Sigmoid colon (tissue), 7 donors: ENCODE measurements at places on chromosomes 1 and 21. TPM values are rescaled to one million over a fixed set of nuclear protein-coding genes. Genes with fewer than 3 reads are reported as not detected.

Gene SYT6
- total RNA-seq: not detected

Gene C1orf87
- total RNA-seq: not detected

Gene TTC34
- total RNA-seq: 0.83 TPM

Gene COL8A2
- total RNA-seq: 4.8 TPM

Gene FAM72C
- not detected for total RNA-seq

Gene PTAFR
- total RNA-seq: 4.1 TPM

Gene NBPF20
- total RNA-seq: 2.2 TPM

Gene XCL2
- total RNA-seq: not detected

Gene CIART
- 11.4 TPM for total RNA-seq

Gene DCDC2B
- total RNA-seq: not detected

Gene PCP4L1
- 3.1 TPM for total RNA-seq

Gene SHE
- total RNA-seq: 7.5 TPM

Gene APH1A
- 59.2 TPM for total RNA-seq

Gene VHLL
- not detected for total RNA-seq

Gene FOXO6
- total RNA-seq: 0.49 TPM

GRCh38 chr1:7284839-7285435 lies 486.2 kb upstream of the VAMP3 start:
- DNase-seq: no peak

GRCh38 chr1:23533246-23534023 lies 2.4 kb upstream of the E2F2 start:
- DNase-seq: no peak

DNA sequence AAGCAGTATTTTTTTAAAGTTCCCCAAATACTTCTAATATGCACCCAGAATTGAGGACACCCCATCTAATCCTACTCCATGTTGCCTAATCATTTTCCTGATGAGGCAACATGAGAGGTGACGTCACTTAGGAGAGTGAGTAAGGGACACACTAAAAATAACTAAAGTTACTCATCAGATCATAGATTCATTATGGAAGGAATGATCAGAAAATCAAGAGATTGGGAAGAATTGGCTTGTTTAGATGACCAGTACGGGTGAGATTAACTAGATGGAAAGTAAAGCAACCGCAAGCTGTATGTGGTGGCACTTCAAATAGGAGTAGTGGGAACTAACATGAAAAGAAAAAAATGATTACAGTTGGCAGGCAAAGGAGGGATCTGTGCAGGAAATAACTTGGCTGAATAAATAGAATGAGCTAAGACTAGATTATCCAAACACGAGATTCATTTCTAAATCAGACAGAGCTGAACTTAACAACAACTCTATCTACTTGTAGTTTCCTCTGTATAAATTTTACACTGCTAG lies 61.4 kb upstream of the CXADR start:
- DNase-seq: no peak

- no peak for DNase-seq
These were observed 38.4 kb downstream of the FYB2 start for GRCh38 chr1:56780826-56781225.

- DNase-seq: no peak
These were observed 184.2 kb upstream of the USP24 start for GRCh38 chr1:55399346-55399745.

- no peak for DNase-seq
These were observed at the start of gene LRRC7 for GRCh38 chr1:69567652-69568420. LRRC7 (plus strand) TSS chr1:69567922; CDS start chr1:69568640, 718 bp downstream.

GRCh38 chr1:230195199-230195598 lies 128.2 kb downstream of the GALNT2 start:
- DNase-seq: no peak

GRCh38 chr1:66343569-66344325 lies 190.2 kb upstream of the SGIP1 start:
- no peak for DNase-seq

GRCh38 chr1:97089173-97089572 lies 367.6 kb downstream of the PTBP2 start:
- no peak for DNase-seq

- no peak for DNase-seq
These were observed 291.0 kb downstream of the PRDM2 start for GRCh38 chr1:13990939-13991338.

DNA sequence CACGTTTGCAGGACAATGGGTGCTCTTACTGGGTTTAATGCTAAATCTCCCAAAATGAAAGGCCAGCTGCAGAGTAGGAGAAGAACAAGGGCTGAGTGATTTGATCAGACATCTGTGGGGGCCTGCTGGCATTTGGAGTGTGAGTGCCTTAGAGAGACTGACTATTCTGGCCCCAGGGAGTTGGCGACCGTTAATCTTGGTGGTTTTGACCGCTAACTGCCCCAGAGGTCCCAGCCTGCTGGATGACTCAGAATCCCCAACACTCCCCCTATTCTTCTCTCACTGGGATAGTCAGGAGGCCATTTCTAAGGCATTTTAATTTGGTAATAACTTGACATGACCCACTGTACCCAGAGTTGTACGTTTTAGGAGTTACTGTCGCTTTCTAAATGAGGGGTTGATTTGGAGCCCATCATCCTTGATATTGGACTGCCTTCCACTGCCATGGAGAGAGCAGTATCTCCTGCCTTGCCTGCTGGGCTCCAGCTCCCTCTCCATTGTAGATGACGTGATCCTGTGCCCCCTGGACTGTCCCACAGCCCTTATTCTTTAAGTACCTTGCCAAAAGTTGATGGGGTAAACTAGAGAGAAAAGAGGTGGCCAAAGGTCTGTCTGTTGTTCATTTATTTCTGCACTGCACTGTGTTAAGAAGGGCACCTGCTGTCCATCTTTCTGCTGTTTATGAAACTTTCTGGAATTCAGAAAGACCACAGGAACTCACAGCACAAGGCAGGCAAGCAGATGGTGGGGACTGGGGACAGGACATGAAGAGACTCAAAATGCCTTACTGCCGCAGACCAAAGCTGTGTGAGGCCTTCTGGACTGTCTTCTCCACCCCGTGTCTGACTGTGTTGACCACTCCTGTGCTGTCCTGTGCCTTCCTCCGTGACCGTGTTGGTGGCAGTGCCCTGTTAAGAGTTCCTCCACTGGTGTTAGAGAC lies 98.2 kb upstream of the ARTN start:
- DNase-seq: no peak

DNA sequence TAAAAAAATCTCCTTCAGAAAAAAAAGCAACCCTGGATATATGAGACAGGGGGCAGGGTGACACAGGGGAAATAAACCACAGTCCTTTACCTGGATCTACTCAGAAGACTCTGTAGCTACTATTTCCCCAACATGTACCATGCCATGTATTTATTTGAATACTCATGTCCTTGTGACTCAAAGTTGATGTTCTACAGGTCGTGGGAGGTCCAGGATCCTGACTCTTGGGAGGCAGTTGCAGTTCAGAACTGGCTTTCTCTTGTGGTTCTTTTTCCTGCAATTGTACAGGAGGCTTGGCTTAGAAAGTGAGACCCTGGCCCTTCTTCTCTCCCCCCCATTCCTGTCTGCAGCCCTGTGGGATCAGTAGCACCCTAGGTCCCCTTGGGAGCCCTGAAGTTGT lies 5.8 kb upstream of the IL24 start:
- DNase-seq: no peak

- DNase-seq: no peak
These were observed 6.5 kb upstream of the NPL start for GRCh38 chr1:182783068-182783467.

DNA sequence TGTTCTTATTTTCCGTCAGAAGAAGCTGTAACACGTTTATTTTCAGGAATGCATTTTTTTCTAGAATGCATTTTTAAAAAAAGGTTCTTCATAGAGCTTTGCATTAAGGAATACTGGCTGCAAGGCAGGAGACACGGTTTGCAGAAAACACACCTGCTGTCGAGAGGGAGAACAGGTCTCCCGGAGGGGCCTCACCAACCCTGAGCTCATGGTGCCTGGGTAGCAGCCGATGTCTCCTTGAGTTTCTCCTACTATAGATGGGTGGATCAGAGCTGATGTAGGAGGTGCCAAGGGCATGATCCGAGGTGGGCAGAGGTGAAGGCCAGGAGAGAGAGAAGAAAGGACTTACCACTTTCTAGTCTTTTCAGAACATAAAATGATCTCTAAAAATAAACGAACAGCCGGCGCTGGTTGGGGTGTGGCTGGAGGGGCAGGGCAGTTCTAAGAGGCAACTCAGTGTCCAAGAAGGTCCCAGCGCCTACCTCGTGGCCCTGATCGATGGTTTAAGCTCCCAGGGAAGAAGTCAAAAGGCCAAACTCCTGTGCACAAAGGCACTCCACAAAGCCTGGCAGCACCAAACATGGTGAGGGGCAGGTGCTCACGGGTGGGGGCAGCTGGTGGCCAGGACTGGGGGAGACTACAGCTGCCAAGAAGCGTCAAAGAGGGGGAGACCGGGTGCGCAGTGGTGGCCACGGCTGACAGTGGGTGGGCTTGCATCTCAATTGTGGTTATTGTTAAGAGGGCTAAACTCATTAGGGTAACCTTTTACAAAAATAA lies 12.2 kb downstream of the MORN1 start:
- peak; percentile 36 for DNase-seq

DNA sequence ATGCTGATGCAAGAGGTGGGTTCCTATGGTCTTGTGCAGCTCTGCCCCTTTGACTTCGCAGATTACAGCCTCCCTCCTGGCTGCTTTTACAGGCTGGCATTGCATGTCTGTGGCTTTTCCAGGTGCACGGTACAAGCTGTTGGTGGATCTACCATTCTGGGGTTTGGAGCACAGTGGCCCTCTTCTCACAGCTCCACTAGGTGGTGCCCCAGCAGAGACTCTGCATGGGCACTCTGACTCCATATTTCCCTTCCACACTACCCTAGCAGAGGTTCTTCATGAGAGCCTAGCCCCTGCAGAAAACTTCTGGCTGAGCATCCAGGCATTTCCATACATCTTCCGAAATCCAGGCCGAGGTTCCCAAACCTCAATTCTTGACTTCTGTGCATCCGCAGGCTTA lies 989.0 kb downstream of the PLA2G4A start:
- no peak for DNase-seq

DNA sequence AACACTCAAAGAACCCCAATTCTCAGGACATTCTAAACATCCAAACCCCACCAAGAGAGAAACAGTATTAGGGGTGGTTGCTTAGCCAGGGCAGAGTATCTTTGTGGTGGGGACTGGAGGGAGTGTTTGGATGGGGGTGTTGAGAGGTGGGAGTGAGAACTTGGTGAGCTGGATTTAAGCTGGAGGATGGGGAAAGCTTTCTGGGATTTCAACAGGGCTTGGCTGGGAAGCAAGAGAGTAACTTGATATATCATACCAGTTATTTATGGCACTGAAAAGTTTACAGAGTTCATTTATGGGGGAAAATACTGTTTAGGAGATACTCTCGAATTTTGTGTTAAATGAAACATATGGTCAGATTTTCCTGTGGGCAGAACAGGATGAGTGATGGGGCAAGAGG lies 6.8 kb upstream of the CNIH3 start:
- no peak for DNase-seq

DNA sequence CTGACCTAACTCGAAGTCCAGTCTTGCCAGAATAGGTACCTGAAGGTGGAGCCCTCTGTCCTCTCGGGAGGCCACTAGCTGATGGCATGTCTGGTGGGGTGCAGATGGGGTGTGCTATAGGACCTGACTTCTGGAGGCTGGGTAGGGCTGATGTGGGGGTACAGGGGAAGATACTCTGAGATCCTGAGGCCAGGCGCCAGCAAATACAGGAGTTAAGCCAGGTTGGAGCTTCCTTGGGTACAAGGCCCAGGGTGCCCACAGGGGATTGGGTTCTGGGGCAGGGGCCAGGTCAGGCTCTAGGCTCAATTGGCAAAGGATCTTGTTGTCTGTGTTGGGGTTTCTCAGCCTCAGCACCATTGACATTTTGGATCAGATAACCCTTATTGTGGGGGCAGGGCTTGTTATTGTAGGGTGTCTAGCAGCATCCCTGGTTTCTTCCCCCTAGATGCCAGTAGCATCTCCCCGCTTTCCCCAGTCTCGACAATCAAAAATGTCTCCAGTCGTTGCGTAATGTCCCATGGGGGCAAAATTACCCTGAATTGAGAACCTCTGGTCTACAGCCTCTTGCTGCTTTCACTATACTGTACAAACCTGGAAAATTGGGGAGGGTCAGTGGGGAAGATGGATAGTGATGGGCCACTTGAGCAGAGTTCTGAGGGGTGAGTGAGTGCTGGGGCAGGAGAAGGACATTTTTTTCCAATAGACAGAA lies 9.2 kb downstream of the PTPRF start:
- DNase-seq: no peak

GRCh38 chr1:91549041-91549735 lies 48.5 kb downstream of the CDC7 start:
- no peak for DNase-seq

DNA sequence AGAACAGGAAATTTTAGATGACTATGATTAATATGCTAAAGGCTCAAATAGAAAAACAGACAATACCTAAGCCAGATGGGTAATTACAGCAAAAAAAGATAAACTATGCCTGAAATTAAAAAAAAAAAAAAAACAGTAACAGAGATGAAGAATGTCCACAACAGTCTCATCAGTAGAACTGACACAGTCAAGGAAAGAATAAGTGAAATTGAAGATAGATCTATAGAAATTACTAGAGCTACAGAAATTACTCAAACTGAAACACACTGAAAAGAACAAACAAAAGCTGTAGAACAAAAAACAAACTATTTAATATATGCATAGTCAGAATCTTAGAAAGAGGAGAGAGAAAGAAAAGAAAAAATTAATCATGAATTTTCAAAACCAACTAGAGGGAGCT lies 112.8 kb downstream of the FAF1 start:
- DNase-seq: no peak

DNA sequence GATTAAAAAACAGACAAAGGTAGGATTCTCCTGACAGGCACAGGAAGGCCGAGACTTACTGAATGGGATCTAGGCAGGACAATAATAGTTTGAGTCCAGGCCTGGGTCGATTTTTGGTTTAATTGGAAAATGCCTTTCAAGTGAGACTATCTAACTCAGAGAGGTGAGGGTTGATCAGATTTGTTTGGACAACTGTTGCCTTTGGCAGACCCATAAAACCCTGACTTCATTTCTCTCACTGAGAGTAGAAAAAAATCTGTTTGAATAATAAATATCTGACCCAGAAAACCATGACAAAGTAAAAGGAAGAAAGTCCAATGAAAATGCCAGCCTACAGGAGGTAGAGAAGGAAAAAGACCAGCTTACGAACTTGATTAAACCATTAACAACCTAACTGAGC lies 12.3 kb upstream of the SLC30A10 start:
- no peak for DNase-seq

GRCh38 chr1:232452117-232452516 lies 177.8 kb downstream of the SIPA1L2 start:
- no peak for DNase-seq

- DNase-seq: no peak
These were observed 79.2 kb upstream of the SAMD11 start for GRCh38 chr1:844472-845026.

GRCh38 chr1:158037866-158038359 lies 44.5 kb downstream of the KIRREL1 start:
- DNase-seq: no peak
